Fibroblast of skin of scalp (primary cell): ENCODE measurements at places on chromosomes 6 and 20.

DNA sequence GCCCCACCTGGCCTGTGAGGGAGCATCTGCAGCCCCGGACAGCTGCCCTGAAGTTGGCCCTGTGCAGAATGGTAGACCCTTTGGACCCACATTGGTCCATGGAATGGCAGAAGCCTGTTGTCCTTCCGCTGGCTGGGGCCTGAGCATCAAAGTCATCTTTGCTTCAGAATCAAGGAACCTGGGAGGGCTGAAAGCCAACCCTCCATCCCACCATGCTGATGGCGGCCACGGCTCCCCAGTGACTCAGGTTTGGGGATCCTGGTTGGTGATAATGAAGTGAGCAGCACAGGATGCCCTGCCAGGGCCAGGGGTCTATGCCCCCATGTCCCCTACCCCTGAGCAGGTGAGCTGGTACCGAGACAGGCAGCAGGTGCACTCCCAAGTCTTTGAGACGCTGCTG is 52.8 kb downstream of the YTHDF1 start:
- DNase-seq: no peak

DNA sequence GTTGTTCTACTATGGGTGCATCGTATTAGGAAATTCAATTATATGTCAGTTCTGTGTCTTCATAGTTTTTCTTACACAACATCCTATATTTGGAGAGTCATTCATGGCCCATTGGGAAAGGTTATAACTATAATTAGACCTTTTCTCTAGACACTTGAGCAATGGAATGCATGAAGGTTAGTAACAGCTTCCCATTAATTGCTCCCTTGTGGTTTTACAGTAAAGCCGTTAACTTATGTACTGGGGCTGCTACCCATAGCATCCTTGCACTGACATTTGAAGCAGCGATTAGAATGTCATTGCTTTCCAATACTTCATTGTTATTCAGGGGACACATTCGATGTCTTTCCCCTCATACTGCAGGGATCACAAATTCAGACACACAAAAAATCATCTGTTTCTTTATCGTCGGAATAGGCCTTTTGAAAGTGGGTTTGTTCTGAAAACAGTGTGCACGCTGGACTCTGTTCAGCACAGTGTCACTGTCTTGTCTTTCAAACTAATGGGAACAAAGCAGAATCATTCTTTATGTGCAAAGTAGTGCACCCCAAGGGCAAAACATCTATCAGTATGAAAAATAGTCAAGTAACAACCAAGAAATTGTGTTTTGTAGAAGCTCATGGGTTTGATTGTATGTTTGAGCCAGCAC is 634.3 kb upstream of the MAP3K7 start:
- no peak for DNase-seq

- DNase-seq: no peak
These were observed 51.9 kb downstream of the ZDHHC14 start for GRCh38 chr6:157432892-157433265.

DNA sequence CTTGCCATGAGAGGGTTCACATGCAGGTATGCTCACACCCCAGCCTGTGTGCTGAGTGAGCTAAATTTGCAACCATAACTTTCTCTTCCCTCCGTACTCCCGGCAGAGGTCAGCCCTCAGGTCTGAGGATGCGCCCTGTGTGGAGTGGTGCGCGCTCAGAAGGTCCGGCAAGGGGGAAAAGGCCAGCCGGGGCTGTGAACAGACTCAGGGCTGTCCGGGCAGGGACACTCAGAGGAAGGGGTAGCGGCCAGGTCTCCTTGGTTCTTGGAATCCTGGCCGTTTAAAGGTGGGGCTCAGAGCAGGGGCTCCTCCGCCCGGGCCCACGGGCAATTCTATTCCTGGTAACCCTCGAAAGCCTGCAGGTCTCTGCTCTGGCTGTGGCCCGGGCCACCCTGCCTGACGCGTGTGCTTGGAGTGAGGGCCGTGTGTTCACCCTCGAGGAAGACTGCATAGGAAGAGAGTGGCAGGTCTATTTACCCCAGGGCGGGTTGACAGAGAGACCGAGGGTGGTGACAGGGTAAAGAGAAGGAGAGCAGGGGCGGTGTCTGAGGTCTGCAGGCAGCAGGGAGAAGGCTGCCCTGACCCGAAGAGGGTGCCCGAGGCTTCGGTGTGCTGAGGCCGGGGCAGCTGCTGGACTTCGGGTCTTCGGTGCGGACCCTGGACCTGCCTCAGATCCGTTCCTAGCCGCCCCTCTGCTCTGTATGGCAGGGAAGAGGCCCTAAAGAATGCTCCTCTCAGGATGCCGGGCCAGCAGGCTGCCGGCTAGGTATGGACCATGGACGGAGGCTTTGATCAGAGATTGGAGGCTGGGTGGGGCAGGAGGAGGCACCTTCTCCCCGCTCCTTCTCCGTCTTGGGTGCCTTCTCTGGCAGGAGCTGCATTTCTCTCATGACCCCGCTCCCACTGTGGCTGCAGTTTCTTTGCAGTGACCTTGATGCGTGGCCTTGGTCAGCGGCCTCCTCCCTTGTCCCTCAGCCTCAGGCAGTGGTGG is 131.1 kb upstream of the ARMC2 start:
- DNase-seq: no peak

DNA sequence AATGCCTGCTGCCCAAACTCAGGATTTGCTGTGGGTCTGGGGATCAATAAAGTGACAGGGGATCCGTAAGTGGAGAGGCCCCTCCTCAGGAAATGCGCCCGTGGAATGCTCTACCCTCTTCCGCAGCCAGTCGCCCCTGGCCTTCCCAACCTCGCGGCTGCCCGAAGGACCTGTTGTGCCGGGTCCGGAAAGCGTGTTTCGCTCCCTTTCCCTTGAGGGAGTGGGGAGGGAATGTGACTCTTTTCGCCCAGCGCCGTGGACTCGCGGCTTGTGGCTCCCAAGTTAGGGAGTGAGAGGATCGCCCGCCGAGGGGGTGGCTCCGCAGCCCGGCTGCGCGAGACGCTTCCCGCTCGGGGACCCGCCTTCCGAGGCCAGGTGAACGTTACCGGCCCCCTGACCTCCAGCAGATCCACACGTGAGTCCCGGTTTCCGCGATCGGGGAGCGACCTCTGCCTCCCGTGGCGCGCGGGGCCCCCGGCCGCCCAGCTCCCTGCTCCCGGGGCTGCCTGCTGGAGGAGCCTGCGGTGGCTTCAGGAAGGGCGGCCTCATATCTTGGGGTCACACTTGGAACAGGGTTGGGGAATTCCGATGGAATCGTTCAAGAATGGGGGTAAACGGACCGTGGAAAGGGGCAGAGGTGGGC is 666 bp downstream of the TPD52L1 start:
- no peak for DNase-seq
